ENCODE measurements at places on chromosomes 4 and X.
A peak's percentile ranks its signal among the peaks of the same experiment; 100 is the strongest.

GRCh38 chr4:53595204-53595603, 3.9 kb upstream of the LNX1 start:
- no peak for DNase-seq

DNA sequence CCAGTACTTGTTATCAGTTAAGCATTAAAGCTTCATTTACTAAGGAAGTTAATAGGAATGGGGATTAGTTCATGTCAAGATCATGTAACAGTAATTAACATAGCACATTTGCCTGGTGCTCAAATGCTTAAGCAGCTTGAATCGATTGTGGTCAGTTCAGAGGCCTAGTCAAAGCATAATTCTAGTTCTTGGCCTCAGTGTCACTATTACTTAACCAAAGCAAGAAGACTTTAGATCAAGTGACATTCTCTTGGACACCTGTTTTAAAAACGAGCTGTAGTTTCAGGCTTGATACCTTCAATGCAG, 115.2 kb upstream of the BMPR1B start:
- no peak for DNase-seq

DNA sequence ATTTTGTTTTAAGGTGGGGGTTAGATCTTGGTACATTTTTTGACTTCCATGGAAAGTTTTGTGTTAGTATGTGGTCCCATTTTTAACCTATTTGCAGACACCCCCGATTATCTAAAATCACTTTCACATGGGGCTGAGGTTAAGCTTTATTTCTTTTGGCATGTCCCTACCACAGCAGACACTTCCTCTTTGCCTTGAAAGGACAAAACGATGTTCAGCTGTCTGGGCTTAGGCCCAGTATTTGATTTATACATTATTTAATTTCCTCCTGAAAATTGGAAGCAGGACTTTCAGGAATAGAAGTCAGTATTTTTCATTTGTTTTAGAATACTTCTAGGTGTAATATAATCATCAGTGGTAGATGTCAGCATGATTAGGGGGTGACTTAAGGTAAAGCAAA, 112.4 kb upstream of the SPRY1 start:
- DNase-seq = no peak

GRCh38 chrX:41923978-41924683, 777 bp upstream of the CASK start:
- no peak for DNase-seq

- no peak for DNase-seq
These were observed 146.1 kb upstream of the PACRGL start for GRCh38 chr4:20554134-20554533.

DNA sequence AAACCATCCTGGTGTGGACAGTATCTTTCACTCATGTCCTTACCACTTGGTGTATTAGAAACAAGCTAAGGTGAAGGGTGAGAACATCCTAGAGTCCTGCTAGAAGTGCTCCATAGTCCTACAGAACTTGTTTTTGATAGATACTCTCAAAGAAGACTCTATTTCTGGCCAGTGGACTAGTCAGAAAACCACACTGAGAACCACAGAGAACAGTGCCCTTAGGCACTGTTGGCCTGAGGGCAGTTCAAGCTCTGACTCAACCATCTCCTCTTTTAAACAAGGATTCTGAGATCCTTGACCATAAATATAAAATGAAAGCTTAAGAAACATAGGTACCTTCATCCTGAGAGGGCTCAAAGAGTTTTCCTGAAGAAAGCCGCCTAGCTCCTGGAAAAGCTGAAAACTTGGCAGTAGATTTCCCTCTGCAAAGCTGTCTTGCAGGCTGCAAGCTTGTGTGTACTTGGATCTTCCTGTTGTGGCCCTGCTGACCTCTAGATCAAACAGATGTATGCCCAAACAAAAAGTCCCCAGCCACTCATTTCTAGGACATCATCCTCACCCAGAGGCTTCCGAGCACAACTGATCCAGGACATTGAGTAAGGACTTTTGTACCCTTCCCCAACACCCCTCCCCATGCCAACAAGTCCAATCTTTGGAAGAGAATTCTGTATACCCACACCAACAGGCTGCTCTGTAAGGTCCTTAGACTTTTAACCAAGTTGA, 111.6 kb upstream of the CXCL13 start:
- no peak for DNase-seq

- no peak for DNase-seq
These were observed 44.8 kb downstream of the SMARCA5 start for GRCh38 chr4:143558286-143558685.

GRCh38 chr4:165355900-165356300, 22.9 kb upstream of the CPE start:
- DNase-seq = no peak

DNA sequence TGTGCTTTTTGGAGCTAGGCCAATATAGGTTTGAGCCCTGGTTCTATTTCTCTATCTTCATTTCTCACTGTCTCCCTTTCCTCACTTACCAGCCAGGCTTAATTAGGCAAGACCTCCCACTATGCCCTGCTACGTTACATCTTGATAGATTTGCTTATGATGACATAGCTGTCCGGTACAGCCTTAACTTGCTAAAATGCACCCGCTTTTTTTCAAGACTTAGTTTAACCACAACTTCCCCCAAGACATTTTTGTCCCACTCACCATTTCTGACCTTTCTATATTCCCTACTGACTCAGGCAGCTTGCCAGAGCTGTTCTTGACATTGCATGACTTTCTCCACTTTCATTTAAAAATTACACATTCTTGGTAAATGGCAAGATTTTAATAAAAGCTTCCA, 152.6 kb downstream of the MID1 start:
- DNase-seq = no peak

GRCh38 chrX:123731258-123731986, 1.4 kb downstream of the THOC2 start:
- DNase-seq = no peak

DNA sequence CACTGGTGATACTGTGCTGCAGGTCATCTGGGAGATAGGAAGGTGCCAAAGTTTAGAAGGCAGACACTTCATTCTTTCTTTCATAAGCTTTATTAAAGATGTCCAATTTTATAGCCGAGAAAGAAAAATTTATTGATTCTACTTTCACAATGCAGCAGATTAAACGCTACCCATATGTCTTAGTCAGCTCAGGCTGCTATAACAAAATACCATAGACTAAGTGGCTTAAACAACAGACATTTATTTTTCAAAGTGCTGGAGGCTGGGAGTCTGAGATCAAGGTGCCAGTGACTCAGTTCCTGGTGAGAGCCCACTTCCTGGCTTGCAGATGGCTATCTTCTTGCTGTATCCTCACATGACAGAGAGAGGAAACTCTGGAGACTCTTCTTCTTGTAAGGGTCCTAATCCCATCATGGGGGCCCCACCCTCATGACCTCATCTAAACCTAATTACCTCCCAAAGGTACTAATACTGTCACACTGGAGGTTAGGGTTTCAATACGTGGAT, 33.4 kb upstream of the KLHL34 start:
- no peak for DNase-seq

GRCh38 chr4:119543187-119543586, 85.4 kb downstream of the PDE5A start:
- DNase-seq = no peak

GRCh38 chrX:9681422-9681821, 84.2 kb downstream of the GPR143 start:
- DNase-seq = no peak

- no peak for DNase-seq
These were observed 18.2 kb upstream of the ABLIM2 start for GRCh38 chr4:8176547-8177399.

DNA sequence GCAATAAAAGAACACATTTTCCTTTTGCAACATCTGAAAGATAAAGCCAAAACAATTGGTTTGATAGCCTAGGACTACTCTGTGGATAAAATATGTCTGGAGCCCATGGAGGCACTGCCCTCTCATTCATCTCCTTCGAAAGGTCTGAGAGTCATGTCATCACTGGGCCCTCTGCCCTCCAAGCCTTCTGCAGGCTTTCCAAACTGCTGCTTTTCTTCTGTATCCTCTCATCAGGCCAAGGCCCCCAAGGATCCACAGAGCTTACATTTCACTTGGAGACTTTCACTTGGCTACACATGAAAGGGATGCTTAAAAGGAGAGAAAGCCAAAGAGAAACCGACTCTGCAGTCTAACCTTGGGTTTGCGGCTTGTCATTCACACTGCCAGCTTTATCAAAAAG, 109.9 kb downstream of the SH3RF1 start:
- no peak for DNase-seq

- no peak for DNase-seq
These were observed 102.2 kb downstream of the RBMX2 start for GRCh38 chrX:130504019-130504418.

- no peak for DNase-seq
These were observed 466.4 kb downstream of the STIM2 start for GRCh38 chr4:27326991-27327390.

DNA sequence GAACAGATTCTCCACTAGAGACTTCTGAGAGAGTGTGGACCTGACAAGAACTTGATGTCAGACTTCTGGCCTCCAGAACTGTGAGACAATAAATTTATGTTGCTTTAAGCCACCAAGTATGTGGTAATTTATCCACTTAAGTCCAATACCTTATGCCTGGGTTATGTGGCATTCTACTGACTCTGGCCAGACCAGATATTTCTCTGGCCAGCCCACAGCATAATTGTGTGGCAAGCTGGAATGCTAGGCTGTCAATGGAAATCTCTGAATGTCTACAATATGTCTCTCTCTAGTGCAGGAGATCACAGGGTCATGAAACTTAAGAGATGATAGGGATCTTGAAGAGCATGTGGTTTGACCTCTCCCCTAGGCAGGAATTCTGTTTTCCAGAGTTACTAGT, 251.0 kb downstream of the ZNF674 start:
- DNase-seq = no peak

GRCh38 chr4:159269956-159270355, 167.1 kb downstream of the RAPGEF2 start:
- no peak for DNase-seq

DNA sequence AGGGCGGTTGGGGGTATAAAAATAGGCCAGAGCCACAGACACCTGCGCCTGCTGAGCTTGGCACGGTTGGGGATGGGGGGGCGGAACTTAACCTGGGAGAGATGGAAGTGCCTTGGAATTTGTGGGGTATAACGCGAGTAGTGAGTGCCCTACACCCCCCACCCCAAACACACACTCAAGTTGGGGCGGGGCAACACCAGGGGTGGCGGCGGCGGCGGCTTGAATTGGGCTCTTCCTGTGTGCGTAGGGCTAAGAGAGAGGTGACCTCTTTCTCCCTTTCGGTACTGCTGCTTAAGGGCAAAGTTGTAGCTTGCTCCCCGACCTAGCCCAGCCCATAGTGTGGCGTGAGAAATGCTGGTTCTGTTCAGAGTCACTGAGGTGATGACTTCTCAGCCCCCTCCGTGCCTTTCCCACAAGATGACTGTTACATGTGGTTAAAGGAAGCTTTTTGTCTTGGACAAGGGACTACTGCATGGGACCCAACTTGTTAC, 839 bp downstream of the STK26 start:
- DNase-seq = peak; percentile 37

All from stimulated activated CD8-positive, alpha-beta memory T cell treated with anti-CD3 and anti-CD28 coated beads, Interleukin-4, amount 100 ng/mL, for 4 hours (primary cell).